HFF-Myc (cell line): ENCODE measurements at places on chromosomes 4 and X.
A peak's percentile ranks its signal among the peaks of the same experiment; 100 is the strongest.

DNA sequence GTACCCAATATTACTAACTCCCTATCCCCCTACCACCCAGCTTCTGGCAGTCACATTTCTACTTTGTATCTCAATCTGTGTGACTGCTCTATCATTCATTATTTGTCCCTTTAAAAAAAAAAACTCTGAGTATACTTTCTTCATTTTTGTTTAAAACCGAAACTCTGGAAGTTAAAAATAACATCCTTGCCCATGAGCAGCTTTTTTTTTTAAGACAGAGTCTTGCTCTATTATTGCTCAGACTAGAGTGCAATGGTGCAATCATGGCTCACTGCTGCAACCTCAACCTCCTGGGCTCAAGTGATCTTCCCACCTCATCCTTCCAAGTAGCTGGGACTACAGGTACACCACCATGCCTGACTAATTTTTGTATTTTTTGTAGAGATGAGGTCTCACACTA is 15.8 kb downstream of the UBE2K start:
- DNase-seq = no peak

DNA sequence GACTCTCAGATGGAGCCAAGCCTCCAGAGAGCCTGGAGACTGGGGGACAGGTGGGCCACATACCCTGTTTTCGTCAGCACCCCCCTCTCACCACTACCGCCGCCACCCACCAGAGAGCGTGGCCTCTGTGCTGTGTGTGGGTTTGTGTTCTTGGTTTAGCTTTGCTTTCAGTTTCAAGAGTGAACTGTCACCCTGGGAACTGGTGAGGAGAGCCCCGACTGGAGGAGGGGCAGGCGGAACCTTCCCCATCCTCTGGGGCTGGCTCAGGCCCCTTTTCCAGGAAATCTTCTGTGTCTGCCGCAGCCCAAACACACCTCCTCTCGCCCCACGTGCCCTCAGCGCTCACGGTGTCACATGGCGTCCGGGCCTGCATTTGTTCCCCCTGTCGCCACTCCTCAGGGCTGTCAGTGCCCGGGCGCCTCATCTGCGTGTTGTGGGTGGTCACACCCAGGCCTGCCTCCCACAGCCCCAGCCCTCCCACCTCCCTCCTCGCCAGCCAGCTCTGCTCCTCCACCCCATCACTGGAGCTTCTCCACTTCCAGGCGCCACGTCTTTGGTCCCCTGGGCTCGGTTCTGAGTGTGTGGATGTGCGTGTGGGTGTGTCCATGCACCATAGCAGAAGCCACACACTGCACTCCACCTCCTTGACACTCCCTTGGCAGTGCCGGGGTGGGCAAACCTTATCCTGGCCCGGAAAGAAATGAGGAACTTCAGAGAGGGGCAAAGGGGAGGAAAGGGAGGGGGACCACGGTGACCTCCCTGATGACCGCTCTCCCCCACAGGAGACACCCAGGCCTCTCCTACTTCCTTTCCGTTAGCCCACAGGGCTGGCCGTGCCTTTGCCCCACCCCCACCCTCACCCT is 27.8 kb downstream of the ELF4 start:
- no peak for DNase-seq

DNA sequence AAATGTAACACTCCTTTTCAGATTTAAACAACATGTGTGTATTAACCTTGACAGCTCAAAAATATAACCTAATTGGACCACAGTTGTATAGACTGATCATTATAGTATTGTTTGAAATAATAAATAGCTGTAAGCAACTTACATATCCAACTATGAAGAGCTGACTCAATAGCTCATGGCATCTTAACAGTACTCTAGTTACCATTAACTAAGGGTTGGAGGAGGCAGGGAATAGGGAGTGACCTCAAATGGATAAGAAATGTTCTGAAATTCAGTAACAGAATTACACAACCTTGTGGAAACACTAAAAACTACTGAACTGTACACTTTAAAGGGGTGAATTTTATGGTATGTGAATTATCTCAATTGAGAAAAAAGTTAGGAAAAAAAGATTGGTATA is 136.5 kb upstream of the CPEB2 start:
- DNase-seq = no peak

- DNase-seq = no peak
Measured at GRCh38 chrX:130025256-130025655, 42.8 kb downstream of the BCORL1 start.

GRCh38 chr4:76518241-76518640 is 83.2 kb downstream of the SHROOM3 start:
- DNase-seq = peak; percentile 57

- peak; percentile 56 for DNase-seq
Measured at GRCh38 chr4:125801373-125801772, 486.6 kb downstream of the FAT4 start.

DNA sequence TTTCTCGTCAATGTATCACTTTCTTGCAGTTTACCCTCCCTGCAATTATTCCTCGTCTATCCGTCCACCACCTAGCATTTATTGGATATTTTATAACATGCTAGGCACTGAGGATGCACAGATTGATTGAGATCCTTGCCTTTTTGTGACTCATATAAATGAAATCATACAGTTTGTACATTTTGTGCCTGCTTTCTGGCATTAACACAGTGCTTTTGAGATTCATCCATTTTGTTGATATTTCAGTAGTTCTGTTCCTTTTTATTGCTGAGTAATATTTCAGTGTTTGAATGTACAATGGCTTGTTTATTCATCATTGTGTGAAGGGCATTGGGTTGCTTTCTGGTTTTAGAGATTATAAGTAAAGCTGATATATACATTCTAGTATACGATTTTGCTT is 841 bp downstream of the TBC1D19 start:
- DNase-seq = no peak

GRCh38 chrX:21167494-21167893 is 206.7 kb upstream of the CNKSR2 start:
- DNase-seq = no peak

- no peak for DNase-seq
Measured at GRCh38 chr4:1994938-1995337, 13.8 kb downstream of the NELFA start.

DNA sequence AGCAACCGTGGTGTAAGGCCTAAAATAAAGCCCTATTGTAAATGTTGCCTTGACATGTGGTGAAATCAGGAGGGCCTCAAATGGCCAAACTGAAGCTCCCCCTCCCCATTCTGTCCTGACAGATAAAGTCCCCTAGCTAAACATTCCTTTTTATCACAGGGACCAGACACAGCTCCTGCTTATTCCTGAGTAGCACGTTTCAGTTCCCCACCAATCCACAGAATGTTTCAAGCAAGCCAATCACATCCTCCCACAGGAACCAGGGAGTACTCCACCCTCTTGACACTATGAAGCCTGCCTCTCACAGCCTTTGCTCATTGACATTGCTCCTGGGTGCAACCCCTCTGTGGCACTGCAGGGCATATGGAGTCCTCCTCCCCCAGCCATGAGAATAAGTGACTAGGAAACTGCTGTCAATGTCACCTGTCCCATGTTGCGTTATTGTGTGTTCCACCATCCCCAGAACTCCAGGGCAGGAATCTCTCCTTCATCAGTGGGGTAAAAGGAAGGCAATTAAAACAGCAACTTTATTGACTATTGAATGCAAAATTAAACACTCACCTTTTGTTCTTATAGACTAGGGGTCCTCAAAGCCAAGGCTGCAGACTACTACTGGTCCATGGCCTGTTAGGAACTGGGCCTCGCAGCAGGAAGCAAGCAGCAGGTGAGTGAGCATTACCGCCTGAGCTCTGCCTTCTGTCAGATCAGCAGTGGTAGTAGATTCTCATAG is 128.1 kb downstream of the COL25A1 start:
- DNase-seq = no peak

GRCh38 chr4:138512756-138513155 is 270.6 kb upstream of the SLC7A11 start:
- DNase-seq = no peak

DNA sequence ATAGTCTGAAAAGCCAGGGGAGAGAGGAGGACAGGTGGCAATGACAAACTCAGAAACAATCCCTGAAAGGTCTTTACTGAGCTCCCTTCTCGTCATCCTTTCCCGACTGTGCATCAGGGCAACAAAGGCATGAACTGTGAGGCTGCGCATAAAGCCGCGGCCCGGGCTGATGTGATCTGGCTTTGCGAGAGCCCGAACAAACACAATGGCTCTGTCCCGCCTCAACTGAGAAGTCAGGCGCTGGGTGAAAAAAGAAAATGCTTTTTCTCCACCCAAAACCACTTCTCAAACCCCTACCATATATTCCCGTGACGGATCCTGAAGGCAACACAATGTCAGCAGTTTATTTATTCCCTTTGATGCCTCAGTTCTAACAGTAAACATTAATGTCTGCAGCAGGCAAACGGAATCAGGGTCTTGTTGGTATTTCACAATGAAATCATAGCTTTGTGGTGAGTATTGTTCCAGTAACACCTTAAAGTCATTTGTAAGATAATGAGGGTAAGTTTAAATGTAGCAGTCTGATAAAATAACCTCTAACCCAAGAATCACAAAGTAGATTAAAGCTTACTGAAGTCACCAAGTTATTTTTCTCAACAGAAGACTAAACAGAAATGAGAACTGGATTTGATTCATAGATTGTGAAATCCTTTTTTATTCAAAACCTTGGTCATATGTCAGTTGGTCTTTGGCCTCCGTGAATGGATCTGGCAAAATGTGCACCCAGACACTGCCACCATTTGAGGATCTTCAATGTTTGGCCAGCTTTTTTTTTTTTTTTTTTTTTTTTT is 67.4 kb downstream of the APBB2 start:
- DNase-seq = no peak

GRCh38 chr4:187436251-187436650 is 559.3 kb upstream of the ZFP42 start:
- DNase-seq = no peak

GRCh38 chrX:111650845-111651244 is 30.1 kb upstream of the ALG13 start:
- no peak for DNase-seq

- no peak for DNase-seq
Measured at GRCh38 chrX:40391662-40392061, 189.1 kb upstream of the ATP6AP2 start.

DNA sequence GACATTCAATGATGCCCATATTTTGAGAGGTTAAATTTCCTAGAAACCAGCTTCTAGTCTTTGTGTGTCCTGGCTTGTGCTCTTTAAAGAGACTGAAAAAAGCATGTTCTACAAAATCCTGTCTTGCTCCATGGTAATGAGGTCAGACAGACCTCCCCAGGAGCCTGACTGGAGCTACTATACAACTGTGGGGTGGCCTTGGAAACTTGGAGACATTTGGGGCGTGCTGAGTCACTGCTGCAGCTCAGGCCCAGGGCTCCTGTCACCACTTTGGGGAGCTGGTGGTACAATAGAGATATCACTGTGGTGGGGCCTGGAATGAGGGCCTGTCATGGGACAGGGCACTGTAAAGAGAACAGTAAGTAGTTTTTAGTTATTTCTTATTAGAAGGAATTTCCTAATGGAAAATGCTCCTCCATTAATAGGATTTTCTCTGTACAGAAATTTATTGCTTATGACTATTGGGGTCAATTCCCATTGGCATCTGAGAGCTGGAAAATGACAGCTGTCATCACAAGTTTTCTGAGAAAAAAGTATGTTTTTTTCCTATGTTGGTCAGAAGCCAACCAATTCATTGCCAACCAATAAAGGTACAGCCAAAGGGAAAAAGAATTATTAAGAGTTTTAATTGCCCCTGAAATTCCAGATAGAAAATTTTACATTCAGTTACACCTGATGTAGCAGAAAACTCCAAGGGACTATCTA is 207.4 kb upstream of the JADE1 start:
- DNase-seq = no peak

DNA sequence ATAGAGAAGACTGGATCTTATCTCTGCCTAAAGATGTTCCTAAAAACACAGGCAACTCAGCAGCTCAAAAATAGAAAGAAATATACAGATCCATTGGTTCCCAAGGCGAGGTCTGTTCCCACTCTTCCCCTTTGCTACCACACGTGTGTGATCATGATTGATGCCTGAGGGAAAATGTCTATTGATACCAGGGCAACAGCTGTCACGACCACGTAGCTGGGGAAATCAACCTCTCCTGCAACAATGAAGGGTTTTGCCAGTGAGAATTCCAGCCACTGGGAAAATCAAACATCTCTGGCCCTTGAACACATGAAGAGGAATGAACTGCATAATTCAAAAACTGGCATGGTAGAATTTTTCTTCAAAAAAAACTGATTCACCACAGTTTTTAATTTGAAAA is 131.0 kb upstream of the MAP3K15 start:
- no peak for DNase-seq

- no peak for DNase-seq
Measured at GRCh38 chr4:143084566-143084965, 100.2 kb upstream of the USP38 start.

DNA sequence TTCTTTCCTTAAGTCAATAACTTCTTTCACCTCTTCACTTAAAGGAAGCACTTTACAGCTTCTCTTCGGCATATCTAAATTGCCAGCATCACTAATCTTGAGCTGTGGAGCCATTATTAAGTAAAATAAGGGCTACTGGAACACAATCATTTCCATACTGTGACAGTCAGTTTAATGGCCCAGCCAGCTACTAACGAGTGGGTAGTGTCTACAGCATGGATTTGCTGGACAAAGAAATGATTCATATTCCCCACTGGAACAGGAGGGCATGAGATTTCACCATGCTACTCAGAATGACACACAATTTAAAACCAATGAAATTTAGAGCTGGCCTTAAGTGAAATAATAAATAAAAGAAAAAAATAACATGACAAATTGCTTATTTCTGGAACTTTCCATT is 72.1 kb downstream of the DDIT4L start:
- DNase-seq = no peak

- no peak for DNase-seq
Measured at GRCh38 chr4:58809948-58810347, 1699.8 kb upstream of the IGFBP7 start.

DNA sequence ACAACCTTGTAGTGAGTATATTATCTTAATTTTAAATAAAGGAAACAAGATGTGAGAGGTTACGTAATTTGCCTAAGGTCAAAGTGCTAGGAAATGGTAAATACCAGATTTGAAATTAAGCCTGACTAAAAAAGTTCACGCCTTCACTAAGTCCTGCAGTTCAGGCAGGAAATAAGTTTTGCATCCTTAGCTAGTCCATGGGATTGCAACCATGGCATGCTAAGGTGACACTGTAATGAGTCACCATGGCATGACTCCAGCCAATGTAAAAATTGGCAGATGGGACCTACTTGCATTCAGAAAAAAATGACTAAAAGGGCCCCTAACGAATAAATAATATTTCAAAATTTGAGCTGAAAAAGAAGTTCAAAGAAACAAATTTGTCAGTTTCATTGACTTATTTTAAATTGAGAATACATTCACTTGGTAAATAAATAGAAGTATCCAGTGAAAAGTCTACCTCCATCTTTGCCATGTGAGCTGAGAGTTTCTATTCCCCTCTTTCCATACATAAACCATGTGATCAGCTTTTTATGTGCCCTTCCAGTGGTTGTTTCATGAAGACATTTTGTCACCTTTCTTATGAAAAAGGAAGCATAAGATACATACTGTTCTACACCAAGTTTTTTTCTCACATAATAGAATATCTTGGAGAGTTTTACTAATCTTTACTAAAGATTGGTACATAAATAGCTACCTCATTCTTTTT is 72.4 kb downstream of the ANKRD50 start:
- DNase-seq = peak; percentile 77

DNA sequence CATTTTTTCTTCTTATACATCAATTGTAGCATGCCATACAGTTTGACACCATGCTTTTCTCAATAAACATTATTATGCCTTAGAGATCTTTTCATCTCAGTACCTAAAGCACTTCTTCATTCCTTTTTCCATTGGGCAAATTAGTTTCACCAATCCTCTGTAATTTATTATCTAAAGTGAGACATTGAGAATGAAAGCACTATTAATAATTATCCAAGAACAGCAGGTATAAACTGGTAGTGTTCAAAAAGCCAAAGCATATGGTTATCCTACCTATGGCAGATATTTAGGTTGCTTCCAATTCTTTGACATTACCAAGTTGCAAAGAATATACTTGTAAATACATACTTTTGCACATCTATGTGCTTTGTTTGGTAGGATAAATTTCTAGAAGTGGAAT is 15.6 kb downstream of the LAMTOR3 start:
- DNase-seq = no peak
